ENCODE measurements at places on chromosomes 6 and 20. TPM values are rescaled to one million over a fixed set of nuclear protein-coding genes. Genes with fewer than 3 reads are reported as not detected.

- DNase-seq, result no peak
Observed at GRCh38 chr6:53986721-53987521, 124.3 kb upstream of the MLIP start.

DNA sequence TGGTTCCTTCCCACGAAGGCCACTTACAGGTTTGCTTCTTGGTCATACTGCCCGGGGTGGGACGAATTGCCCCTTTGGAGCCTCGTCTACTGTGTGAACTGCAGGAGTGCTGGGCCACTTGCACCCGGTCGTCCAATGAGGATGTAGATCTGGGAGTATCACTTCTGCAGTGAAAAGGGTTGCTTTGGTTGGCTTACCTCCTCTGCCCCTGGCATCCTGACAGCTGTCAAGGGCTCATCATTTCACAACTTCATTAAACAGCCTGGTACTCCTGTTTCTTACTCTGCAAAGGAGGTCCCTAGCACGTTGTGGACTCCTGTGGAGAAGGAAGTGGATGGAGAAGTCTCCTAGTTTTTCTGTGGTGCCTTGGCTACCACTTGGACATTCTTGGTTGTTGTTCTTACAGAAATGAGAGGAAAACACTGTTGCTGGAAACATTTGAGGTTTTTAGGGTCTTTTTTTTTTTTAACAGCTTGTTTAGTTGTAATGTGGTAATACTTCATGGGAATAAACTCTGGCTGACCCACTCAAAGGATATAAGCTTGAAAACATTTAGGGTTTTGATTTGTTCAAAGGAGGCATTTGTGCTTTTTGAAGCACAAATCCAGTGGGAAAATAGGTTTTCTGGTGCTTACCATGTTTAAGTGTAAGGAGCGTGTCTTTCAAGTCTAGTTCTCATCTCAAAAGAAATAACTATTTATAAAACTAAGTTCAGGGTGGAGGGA is 60.7 kb downstream of the AKAP12 start:
- no peak for DNase-seq

DNA sequence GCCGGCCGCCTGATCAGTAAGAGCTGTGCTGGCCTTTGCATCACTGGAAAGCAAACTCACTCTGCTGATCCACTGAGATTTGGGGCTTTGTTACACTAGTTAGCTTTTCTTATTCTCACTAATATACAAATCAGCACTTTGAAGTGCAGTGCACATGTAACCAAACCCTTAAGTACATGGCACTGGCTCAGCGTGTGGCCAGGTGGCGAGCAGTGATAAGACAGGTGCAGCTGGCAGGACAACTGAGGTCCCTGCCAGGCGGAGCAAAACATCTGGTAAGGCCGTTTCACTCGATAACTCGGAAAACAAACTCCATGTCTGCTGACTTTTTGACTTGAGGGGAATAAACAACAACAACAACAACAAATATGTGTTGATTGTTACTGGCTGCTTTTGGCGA is 11.0 kb downstream of the GFRA4 start:
- DNase-seq, result no peak

DNA sequence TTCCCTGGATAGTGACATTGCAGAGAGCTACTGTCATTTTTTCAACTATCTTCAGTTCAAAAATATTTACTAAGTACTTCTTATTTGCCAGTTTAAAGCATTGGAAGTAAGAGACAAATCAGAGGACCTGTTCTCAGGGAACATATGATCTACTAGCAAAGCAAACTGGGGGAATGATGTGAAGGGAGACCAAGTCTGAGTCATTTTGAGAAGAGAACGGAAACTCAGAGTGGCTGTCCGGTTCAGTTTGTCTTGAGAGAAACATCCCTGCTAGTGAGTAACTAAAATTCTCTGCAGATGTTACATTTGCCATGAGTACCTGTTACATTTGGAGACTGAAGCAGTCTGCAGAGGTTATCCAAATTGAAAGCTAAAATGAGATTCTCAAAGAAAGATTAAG is 118.3 kb downstream of the KCNQ5 start:
- DNase-seq, result no peak

Gene RRAGD
- total RNA-seq, result 8.8 TPM

DNA sequence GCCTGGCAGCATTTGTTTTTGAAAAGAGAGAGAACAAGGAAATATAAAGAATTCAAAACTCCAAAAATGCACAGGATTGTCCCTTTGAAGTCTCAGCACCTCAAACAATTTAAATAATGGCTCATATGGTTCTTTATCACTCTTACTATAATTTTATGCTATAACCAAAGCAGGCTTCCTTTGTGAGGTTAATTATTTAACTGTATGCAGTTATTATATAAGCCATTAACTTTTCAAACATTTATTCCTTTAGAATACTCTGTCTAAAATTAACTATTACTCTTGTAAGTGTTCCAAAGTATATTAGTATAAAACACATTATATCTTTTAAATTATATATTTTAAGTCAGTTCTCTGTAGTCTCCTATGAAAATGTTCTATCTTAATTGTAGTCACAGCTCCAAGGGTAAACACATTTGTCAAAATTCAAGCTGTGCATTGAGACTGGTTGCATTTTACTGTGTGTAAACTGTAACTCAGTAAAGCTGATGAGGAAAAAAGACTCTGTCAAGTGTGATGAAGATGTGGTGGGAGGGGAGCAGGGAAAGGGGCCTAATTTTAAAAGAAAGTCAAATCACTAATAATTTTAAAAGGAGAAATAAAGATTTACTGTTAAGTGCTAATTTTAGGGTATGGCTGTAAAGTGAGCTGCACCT is 20.0 kb upstream of the PLAGL1 start:
- DNase-seq, result no peak

DNA sequence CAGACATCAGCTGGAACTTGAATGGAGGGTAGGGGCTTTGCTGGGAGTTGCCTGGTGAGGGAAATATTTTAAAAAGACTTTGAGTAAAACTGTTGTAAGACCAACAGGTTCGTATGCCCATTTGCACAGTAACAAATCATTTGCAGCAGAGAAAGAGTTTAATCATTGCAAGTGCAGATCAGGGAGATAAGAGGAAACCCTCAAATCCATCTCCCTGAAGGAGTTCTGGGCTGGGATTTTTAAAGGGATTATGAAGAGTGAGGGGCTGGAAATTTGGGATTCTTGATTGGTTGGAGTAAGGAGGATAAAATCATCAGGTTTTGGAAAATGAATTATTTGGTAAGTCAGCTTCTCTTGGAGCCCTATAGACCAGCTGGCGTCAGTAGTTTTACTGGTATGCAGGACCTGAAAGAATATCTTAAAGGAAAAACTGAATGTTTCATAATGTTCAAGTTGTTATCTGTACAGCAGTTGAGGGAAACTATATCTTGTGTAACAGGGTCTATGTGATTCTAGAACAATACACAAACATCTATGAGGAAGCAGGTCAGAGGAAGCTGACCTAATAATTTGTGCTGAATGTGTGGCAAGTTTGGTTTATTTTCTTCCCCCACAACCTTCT is 295.5 kb downstream of the PLCB1 start:
- no peak for DNase-seq

DNA sequence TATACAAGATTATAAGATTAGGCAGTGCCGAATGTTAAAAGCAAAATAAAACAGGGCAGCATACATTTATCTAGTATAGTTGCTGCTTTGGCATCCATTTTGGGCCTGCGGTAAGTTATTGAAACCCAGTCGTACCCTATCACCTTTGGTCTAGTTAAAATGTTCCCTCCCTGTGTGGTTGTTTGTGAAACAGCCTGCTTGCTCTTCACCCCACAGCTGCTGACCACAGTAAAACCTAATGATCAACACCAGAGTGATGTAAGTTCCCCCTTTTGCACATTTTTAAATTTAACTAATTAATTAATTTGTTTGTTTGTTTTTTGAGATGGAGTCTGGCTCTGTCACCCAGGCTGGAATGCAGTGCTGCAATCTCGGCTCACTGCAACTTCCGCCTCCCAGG is 50.3 kb upstream of the TXNDC5 start:
- no peak for DNase-seq

GRCh38 chr20:4083098-4083865 is 67.9 kb upstream of the RNF24 start:
- DNase-seq, result no peak

Gene GSTA5
- not detected for total RNA-seq

- DNase-seq, result peak; percentile 13
Observed at GRCh38 chr6:28383235-28384142, 16.1 kb downstream of the ZSCAN12 start.

DNA sequence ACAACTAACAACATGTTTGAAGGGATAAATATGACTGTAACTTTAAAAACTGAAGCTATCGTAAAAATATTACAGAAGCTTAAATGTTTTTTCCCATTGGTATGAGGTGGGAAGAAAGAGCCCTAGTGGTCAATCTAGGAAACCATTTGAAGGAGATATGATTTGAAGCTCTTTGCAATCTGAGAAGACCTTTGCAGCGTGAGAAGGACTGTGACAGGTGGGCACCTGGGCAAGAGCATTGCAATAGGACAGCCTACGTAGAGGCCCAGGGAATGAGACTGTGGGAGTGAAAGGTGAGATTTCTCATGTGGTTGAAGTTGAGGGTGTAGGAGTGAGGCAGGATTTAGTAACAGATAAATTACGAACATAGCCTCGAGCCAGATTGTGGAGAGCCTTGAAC is 108.0 kb upstream of the PDE7B start:
- DNase-seq, result no peak

DNA sequence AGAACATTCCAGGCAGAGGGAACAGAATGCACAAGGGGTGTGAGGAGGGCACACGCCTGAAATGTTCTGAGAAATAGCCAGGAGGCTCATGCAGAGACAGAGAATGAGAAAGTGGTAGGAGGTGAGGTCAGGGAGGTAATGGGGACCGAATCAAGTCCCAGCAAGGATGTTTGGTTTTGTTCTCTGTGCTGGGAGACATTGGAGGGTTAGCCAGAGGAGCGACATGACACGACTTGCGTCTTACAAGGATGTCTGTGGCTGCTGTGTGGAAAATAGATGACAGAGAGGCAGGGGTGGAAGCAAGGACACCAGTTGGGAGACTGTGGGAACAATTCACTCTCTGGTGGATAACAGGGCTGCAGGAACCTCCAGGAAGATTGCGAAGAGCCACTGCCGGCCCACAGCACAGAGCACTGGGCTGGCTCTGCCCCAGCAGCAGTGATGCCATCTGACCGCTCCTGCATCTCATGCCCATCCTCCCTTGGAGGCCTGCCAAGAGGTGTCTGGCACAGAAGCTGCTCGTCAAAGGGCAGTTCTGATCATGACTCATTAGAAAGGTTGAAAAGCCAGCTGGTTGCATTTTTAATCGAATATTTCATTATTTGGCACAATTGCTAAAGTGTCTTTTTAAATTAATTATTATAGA is 57.7 kb upstream of the CD83 start:
- no peak for DNase-seq

DNA sequence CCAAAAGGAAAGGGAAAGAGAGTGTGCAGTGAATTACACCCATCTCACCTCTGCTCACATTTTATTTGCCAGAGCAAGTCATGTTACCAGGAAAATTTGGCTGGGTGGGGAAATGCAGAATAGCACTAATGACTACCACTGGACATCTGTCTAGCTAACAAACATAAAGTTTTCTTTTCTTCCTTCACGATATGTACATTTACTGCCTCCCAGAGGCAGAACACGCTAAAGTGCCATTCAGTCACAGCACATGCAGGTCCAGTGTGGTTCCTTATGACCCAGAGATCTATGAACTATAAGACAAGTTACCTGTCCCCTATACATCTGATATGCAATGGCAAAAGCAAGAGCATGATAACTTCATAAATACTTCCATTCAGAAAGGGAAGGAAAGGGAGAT is 194.1 kb downstream of the OGFRL1 start:
- DNase-seq, result no peak

DNA sequence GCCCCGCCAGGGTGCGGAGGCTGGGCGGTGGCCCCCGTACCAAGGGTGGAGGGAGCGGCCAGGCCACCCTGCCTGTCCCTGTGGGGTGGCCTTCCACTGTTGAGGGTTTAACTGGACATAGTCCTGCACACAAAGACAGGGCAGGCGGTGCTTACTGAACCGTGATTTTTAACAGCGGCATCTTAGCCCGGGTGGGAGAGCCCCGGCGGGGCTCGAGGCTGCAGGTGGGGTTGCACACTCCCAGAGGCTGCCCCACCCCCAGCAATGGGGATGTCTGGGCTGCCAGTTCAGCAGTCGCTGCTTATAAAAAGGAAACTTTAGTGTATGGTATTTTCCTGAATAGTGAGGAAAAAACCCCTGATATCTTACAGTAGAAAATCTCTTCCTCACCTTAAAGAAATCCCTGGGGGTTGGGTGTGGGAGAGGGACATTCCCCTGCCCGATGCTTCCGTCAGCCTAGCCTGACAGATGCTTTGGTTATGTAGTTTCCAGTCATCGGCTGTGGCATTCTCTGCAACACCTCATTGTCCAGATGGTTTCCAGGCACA is 79.4 kb downstream of the IRF4 start:
- DNase-seq, result no peak

DNA sequence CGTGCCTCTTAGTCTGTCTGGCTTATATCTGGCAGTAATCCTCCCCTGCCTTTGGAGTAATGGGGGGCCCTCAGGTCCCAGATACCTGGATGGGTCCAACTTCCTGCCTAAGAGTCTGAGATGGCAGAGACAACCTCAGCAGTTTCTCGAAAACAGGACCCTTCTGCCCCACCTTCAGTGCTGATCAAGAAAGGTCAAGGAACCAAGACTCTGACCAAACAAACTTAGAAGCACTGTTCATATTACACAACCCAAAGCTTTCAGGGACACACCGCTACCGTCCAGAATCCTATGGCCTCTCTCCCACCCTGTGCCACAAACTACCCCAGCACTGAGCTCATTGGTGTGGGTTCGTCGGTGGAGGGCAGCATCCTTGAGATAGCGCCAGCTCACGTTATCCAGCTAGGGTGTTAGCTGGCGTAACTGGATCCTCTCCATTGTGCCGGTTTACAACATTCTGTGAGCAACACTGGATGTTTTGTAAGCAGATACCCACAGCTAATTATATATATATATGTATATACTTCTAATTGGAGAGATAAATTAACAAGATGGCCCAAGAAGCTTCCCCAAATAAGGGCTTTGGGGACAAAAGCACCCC is 7.6 kb upstream of the TMC2 start:
- DNase-seq, result no peak

Gene WFDC10B
- not detected for total RNA-seq

DNA sequence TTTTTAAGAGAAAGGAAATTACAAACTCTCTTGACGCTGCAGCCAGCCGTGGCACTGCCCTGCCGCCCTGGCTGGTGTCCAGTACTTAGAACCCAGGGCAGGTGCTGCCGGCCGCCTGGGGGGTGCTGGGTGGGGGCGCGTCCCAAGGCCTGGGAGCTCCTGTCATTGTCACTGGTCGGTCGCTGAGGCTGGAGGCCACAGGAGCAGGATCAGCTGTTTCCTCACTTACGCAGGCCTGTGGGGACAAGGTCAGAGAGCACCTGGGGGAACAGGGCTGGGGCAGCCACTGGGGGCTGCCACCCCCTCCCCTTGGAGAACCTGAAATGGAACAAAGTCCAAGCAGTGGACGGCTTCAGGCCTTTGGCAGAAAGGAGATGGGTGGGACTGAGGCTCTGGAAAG is 5.6 kb downstream of the BIRC7 start:
- DNase-seq, result no peak

Gene SIRPB2
- not detected for total RNA-seq

Gene SLC13A3
- total RNA-seq, result 0.35 TPM

Gene BNIP5
- not detected for total RNA-seq

- DNase-seq, result no peak
Observed at GRCh38 chr20:444862-445426, 17.4 kb downstream of the TBC1D20 start.

Data from activated CD4-positive, alpha-beta T cell treated with anti-CD3 and anti-CD28 coated beads, Interleukin-2, amount 10 ng/mL, durations not matched to agents 7 days and 5 days (primary cell).